Activated T-cell treated with anti-CD3 and anti-CD28 coated beads, Interleukin-2, amount 50 U/mL, for 72 hours (primary cell): ENCODE measurements at places on chromosomes 7 and 10. TPM values are rescaled to one million over a fixed set of nuclear protein-coding genes. Genes with fewer than 3 reads are reported as not detected.

The PDIA4 gene
- 63.1 TPM for total RNA-seq

The LZTS2 gene
- total RNA-seq = 12.0 TPM

The BTBD16 gene
- total RNA-seq = not detected

The TDRD1 gene
- total RNA-seq = 0.09 TPM

DNA sequence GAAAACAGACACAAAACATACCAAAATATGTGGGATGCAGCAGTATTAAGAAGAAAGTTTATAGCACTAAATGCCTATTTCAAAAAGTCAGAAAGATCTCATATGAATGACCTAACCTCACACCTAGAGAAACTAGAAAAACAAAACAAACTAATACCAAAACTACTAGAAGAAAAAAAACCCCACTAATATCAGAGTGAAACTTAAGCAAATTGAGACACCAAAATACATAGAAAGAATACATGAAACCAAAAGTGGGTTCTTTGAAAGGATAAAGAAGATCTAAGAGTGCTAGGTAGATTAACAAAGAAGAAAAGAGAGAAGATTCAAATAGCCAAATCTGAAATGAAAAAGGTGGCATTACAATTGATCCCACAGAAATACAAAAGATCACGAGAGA is 494.1 kb downstream of the SH2D4B start:
- DNase-seq = no peak

- DNase-seq = no peak
Observed at GRCh38 chr10:119668461-119668860, 17.3 kb downstream of the BAG3 start.

- DNase-seq = no peak
Observed at GRCh38 chr10:95964756-95965155, 57.0 kb downstream of the CC2D2B start.

DNA sequence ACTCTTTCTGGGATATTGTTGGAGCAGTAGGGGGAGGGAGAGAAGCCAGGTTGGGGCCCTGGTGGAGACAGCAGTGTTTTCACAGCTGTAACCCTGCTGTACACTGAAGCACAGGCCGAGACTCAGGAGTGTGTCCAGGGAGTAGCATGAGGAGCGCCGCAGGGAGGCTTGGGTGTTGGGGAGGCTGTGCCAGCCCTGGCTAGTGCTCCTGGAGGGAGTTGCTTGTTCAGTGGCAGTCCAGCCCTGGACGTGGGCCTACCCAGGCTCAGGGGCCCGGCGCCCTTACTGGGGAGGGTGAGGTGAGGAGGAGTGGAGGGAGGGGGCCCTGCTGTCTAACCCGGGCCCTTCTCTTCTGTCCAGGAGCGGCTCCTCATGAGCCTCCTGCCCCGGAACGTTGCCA is 35.9 kb downstream of the ADCY1 start:
- DNase-seq = no peak

DNA sequence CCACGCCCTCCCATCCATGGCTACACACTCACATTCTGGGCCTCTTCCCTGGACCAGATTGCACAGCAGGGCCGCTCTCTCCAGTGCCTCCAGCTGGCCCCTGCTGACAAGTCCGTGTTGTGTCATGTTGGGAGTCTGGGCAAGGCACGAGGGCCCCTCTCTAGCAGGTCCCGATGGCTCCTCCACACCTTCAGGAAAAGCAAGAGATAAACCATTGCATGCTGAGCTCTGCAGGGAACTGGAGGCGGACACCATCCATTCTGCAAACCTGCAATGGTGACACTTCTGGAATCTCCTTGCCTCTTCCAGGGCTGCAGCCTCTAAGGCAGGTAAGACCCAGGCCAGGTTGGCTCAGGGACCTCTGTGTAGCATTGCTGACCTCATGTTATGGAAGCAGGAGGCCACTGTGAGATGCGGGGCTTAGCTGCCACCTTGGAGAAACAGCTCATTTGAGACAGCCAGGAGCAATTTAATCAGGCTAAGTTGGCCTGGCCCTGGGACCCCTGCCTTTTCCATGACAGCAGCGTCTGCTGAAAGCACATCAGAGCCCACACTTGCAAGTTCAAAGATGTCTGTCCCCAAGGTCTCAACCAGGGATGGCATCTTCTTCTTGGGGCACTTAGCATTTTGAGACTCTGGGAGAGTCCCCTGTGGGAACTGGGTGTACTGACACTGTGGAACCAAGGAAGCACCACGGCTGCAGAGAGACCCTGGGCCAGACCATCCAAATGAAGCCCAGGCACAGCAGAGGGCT is 34.2 kb upstream of the LEP start:
- DNase-seq = no peak

- no peak for DNase-seq
Observed at GRCh38 chr7:55575098-55575497, 2.8 kb upstream of the VOPP1 start.

DNA sequence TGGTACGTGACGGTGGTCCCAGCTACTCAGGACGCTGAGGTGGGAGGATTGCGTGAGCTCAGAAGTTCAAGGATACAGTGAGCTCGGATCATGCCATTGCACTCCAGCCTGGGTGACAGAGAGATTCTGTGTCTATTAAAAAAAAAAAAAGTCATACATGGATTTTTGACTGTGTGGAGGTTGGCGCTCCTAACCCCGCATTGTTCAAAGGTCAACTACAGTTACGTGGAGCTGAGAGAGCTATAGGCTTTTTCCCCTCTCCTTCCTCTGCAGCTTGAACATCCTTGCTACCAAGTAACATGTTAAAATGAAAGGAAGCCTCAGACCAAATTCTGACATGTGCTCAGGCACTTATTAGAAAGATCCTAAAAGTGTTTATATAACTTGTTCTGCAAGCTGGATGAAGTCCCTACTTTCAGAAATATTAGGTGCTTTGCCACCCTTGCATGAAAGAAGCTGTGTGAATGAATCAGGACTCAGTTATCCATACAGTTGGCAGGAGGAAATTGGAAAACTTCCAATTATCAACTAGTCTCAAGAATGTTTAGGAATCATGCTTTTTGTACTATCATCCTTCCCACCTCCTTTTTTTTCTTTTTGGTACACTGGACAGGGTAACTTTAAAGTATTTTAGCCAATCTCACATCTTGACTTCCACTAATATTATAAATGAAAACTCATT is 12.5 kb upstream of the ST7 start:
- DNase-seq = no peak

- DNase-seq = no peak
Observed at GRCh38 chr10:74114041-74114448, 36.6 kb downstream of the AP3M1 start.

DNA sequence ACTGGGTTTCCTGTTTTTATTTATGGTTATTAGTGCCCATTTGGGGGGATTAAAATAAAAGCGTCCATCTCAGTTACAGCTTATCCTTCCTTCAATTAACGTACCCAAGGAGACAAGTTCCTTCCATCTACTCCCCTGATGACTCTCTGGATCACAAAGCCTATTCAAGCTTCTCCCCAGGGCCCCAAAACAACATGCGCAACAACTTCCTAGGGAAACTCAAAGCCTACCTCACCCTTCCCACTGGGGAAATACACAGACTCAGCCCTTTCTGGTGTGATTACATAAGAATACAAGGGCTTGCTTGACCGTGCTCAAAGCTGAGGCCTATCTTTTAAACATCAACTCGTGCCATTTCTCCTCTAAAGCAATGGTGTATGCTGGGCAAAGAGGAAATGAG is 112.4 kb downstream of the CDK6 start:
- DNase-seq = no peak

DNA sequence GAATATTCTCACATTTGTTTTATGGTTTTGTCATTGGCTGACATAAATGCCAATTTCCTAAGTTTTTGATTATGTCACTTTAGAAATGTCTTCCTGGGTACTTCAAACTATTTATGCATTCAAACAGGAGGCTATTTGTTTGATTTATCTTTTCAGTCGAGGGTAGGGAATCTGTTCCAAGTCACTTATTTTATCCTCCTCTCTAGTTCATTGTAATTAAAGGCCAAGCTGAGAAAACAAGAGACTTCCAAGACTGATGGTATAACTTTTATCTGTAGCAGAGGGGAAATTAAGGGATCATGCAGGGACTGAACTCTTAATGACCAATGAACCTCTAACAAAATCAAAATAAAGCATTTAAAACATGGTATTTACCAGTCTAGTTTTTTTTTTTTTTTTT is 968.4 kb downstream of the SORCS3 start:
- no peak for DNase-seq

DNA sequence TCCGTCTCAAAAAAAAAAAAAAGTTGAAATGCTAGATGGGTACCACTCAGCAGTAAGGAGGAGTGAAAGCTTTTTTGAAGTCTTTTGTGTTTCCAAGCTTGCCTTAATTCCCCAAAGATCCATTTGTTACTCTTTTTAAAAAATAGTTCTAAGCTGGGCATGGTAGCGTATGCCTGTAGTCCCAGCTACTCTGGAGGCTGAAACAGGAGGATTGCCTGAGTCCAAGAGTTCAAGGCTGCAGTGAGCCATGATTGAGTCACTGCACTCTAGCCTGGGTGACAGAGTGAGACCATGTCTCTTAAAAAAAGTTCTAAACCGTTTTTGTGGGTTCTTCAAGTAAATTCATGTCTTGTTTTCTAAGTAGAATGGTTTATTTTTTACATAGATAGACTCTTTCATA is 5.3 kb downstream of the TBC1D12 start:
- DNase-seq = no peak

DNA sequence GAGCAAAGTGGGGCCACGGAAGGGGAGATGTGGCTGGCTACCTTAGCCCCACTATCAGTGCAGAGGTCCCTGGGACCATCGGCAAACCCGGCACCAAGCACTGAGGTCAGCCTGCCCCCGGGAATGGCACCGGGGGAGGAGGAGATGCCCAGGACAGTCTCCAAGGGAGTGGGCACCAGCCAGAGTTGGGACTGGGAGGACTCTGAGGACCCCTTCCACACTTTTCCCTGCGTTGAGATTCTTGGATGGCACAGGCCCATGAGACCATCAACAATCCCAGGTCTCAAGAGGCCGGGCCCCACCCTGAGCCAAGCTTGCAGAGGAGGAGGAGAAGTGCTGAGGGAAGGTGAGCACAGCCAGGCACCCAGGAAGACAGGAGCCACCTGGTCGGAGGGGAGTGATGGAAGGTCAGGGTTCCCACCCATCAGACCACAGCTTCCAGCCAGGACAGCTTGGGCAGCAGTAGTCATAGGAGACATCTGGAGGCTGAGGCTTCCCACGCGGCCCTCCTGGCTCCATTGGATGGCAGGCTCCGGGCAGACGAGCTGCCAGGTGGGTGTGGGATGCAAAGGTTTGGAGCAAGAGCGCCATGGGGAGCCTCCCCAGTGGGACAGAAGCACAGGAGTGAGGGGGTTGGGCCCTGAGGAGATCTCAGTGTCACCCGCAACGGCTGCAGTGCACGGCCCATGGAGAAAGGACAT is 2.6 kb upstream of the OPN4 start:
- no peak for DNase-seq

DNA sequence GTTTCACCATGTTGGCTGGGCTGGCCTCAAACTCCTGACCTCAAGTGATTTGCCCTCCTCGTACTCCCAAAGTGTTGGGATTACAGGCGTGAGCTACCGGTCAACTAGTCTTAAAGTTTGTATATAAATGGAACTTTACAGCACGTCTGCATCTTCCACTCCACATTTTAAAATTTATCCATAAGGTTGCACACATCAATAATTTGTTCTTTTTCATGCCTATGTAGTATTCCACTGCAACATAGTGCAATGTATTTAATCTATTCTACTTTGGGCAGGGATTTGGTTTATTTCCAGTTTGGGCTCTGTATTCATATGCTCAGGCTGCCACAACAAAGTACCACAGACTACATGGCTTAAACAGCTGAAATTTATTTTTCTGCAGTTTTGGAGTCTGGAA is 90.0 kb downstream of the NPTX2 start:
- no peak for DNase-seq

DNA sequence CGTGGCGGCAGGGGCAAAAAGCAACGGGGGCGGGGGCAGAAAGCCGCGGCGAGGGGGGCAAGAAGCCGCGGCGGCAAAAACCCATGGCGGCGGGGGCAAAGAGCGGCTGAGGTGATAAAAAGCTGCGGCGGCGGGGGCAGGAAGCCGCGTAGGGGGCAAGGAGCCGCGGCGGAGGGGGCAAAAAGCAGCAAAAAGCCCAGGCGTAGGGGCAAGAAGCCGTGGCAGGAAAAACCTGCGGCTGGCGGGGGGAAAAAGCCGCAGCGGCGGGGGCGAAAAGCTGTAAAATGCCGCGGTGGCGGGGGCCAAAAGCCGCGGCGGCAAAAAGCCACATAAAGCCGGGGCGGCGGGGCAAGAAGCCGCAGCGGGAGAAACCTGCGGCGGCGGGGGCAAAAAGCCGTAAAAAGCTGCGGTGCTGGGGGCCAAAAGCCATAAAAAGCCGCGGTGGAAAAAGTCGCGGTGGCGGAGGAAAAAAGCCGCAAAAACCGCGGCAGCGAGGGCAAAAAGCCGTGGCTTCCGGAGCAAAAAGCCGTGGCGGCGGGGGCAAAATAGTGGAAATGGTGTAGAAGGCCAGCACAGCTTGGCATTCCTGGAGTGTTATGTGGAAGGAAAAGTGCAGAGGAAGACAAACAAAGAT is 487.8 kb downstream of the ZNF33B start:
- DNase-seq = no peak

DNA sequence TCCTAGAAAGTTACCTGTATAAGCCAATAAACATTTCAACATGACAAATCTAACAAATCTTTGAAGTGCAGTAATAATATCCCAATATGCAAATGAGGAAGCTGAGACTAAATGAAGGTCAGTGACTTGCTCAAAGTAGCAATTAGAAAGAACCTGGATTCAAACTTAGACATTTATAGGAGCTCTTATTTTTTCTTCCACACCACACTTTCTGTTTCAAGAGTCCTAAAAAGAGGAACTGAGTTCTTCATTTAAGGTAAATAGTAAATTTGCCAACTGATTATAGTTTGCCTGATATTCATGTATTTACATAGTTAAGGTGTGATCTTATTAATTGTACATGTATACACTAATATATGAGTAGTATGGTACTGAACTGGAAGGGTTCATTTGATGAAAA is 44.0 kb downstream of the KLHDC10 start:
- DNase-seq = no peak

GRCh38 chr10:132005147-132005546 is 23.4 kb upstream of the BNIP3 start:
- DNase-seq = no peak

DNA sequence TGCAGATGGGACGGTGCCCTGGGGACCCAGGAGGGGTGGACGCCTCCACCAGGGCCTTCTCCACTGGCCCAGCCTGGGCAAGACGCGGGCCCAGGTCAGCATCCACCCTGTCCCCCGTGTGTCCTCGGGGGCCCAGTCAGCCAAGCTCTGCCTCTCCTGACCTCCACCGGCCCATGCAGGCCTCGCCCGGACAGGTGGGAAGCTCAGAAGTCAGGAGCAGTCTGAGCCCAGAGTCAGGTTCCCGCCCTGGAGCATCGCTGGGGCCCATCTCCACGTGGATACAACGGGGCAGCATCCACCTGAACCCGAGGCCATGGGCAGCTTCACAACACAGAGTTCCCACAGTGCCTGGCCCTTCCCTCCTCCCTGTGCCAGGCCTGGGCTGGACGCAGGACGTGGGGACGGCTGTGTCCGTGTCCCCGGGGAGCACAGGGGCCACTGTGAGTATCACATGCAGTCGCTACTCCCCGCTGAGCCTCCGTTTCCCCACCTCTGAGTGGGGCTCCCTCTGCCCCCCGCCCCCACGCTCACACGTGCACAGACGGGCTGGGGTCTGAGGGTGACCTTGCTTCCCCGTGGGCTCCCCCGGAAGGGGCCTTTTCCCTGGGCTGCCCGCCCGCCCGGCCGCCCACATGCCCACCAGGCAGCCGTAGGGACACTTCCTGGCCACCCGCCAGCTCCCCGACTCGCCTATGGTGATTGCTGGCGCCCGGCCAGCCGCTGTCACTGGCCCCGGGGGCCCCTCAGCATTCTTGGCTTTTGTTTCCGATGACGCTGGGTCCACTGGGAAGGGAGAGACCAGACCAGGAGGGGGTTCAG is 64.3 kb downstream of the PDGFA start:
- no peak for DNase-seq
